Endothelial cell (in vitro differentiated cells): ENCODE measurements at places on chromosomes 16 and 17. TPM values are rescaled to one million over a fixed set of nuclear protein-coding genes. Genes with fewer than 3 reads are reported as not detected.

FOXN1 gene
- not detected for total RNA-seq

GRCh38 chr16:89584768-89585549 is 9.4 kb downstream of the CPNE7 start:
- H3K27ac ChIP-seq = no peak overlapping the region
- H3K36me3 ChIP-seq = no peaks in the 10 kb centered on the region
- H3K27me3 ChIP-seq = no peaks in the 10 kb centered on the region
- H3K4me3 ChIP-seq = no peak overlapping the region
- H3K4me1 ChIP-seq = no peaks in the 10 kb centered on the region
- DNase-seq = no peak

GRCh38 chr16:62254847-62255246 is 218.6 kb upstream of the CDH8 start:
- H3K4me1 ChIP-seq = peaks cover 7% of the 10 kb centered on the region
- no peaks in the 10 kb centered on the region for H3K27me3 ChIP-seq
- H3K36me3 ChIP-seq = no peaks in the 10 kb centered on the region
- no peak overlapping the region for H3K4me3 ChIP-seq
- DNase-seq = no peak
- H3K27ac ChIP-seq = no peak overlapping the region

DNA sequence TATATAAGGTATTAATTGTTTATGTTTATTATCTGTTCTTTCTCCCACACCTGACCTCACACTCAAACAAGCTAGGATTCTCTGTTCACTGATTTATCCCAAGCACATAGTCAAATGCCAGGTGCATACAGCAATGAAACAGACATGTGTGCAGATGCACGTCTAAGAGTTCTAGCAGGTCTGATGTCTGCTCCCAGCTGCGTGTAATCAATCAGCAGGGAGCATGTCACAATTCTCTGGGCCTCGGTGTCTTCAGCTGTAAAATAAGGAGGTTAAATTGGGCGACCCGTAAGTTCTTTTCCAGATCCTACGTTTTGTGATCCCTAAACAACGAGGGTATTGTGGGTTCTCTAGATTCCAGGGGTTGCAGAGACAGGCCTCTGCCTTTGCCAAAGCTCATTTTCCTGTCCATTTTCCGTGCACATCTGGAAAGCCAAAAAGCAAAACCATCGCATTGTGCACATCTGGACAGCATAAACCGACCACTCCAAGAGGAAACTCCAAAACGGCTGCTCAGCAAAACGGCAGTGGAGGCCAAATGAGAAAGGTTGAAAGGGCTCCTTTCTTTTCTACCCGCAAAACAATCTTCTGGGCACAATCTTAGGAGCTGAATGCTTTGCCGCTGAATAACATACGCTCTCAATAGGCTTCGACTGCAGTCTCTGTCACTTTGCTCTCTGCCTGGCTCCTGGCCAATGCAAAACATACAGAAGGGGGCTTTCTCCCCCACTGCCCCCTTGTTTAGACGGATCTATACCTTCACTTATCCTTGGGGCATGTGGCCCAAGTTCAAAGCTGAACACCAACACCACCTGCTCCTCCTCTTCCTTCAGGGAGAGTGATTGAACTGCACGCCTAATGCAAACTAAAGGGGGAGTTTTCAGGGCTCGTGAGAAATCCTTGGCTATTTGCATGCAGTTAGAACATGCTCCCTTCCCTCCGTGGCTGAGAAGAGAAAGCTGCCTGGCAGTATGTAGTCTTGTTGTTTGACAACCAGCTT is 426.3 kb downstream of the SLC39A11 start:
- no peaks in the 10 kb centered on the region for H3K36me3 ChIP-seq
- no peak overlapping the region for H3K4me3 ChIP-seq
- peaks cover 6% of the 10 kb centered on the region for H3K27me3 ChIP-seq
- no peaks in the 10 kb centered on the region for H3K4me1 ChIP-seq
- no peak for DNase-seq
